NCI-H2171 treated with DMSO at 0.1 percent for 48 hours (cell line): ENCODE measurements at places on chromosomes 5 and 9.

- DNase-seq: no peak
These were observed 27.4 kb upstream of the GOLGA1 start for GRCh38 chr9:124968238-124968637.

- DNase-seq: no peak
These were observed 284.1 kb upstream of the CLINT1 start for GRCh38 chr5:158143081-158143480.

DNA sequence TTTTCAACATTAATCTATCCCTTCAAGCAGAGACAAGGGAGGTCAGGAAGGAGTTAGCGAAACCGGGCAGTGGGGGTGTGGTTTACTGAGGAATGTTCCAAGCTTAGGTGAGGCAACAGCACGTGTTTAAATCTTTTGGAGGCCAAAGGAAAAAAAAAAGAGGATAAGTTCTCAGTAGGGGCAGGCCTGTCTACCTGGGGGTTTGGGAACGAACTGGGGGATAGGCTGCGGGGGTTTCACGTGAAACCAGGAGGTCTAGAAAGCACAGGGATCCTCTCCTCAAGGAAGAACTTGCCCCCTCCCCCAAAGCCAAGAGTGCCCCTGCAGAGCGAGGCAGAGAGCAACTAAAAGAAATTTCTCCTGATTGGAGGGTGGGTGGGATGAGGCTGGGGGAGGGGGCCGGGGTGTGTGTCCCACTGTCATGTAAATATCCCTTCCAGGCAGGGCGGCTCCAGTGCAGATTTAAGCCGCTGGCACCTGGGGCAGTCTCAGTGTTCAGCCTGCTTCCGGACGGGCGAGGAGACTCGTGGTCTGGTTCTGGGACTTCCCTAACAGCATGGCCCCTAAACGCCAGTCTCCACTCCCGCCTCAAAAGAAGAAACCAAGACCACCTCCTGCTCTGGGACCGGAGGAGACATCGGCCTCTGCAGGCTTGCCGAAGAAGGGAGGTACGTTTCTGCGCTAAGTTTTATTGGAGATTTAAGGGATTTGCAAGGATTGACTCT lies 5.5 kb upstream of the SET start:
- DNase-seq: no peak

GRCh38 chr5:180133060-180133459 lies 61.5 kb upstream of the RNF130 start:
- no peak for DNase-seq

GRCh38 chr5:66966439-66966838 lies 230.2 kb downstream of the CD180 start:
- DNase-seq: no peak

- DNase-seq: no peak
These were observed 7.4 kb upstream of the SPDL1 start for GRCh38 chr5:169576181-169576598.

GRCh38 chr5:163094492-163095180 lies 342.8 kb upstream of the CCNG1 start:
- no peak for DNase-seq

GRCh38 chr5:142530904-142531303 lies 155.0 kb downstream of the FGF1 start:
- DNase-seq: no peak

DNA sequence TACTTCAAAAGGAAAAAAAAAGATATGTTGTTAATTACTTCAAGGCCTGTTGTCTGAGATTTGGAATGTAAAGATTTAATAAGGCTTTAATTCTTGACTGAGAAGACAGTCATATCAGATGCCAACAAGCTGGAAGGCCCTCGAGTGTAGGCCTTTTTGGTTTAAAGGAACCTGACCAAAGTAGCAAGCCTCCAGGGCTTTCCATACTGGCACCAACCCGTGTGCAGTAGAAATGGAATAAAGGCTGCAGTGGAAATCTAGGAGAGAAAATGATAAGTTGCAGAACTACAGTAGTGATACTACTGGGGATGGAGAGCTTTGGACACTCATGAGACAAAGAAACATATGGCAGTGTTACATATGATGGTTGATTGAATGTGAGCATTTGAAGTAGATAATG lies 358.0 kb downstream of the TAF11L14 start:
- peak; percentile 37 for DNase-seq

DNA sequence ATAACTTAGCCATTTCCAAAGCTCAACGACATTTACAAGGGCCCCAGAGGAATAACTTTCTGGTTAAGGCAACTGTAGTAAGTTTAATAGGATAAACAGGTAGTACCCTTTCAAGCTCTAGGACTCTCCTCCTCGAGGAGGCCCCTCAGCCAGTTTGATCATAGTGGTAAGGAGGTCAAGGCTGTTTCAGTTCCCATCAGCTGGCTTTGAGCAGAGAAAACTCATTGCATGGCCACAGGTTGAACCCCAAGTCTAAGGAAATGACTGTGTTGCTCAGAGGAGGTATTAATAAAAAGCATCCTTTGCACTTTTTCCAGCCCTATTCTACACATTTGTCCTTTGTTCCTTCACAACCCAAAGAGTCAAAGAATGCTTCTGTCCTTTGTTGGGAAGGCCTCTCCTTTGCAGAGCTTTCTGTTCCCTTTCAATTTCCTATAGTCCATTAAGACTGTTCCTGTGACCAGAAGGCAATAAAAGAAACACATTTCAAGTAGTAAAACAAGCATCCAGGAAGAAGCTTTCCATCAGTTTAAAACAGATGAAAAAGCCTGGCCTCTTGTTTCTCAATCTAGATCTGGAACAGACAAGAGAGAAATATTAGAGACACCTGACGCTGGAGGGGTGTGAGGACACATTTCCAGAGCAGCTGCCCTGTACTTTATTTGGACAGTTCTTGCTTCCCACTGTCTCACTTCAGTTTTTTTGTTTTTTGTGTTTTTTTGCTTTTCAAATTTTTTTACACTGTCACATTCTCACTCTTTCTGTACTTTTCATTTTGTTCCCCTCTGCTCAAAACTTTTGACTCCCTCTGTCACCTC lies 54.1 kb downstream of the PRRC1 start:
- DNase-seq: no peak

- DNase-seq: no peak
These were observed 396.5 kb downstream of the ZNF608 start for GRCh38 chr5:124349931-124350330.

GRCh38 chr5:90128551-90128950 lies 281.0 kb downstream of the CETN3 start:
- DNase-seq: no peak

DNA sequence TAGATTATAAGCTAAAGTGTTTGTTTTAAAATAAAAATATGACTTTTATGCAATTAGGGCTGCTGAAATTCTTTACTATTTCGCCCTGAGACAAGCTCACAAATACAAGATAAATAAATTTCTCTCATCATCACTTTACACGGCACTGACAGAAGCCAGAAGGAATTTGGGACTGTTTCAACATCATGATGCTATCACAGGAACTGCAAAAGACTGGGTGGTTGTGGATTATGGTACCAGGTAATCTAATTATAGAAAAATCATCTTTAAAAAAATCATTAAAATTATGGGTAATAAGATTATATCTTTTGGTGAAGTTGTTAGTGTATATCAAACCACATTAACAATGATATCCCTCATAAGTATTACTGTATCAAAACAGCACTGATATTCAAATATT lies 95.0 kb downstream of the MAN2A1 start:
- DNase-seq: no peak

DNA sequence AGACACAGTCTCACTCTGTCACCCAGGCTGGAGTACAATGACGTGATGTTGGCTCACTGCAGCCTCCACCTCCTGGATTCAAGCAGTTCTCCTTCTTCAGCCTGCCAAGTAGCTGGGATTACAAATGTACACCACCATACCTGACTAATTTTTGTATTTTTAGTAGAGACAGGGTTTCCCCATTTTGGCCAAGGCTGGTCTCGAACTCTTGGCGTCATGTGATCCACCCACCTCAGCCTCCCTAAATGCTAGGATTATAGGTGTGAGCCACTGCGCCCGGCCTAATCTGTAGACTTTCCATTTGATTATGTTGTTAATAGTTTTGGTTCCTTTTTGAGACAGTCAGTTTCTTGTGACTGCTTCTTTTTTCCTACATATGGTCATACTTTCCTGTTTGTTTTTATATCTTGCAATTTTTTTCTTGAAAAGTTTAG lies 31.0 kb downstream of the MTREX start:
- DNase-seq: no peak

- no peak for DNase-seq
These were observed 311.6 kb downstream of the MSX2 start for GRCh38 chr5:175035882-175036533.

DNA sequence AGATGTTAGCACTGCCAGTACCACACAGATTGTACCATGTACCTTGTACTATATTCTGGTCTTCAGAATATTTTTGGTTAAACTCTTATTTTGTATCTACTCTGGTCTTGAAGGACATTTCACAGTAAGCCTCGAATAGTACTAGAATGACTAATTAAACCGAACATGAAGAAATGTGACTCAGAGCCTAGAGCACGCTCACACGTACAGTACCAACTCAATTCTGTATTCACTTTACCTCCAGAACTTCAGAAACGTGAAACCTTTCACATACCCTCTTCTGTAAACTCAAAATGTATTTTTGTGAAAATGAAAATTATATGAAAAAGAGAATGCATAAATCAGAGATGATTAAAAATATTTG lies 112.8 kb downstream of the MVB12B start:
- DNase-seq: no peak

DNA sequence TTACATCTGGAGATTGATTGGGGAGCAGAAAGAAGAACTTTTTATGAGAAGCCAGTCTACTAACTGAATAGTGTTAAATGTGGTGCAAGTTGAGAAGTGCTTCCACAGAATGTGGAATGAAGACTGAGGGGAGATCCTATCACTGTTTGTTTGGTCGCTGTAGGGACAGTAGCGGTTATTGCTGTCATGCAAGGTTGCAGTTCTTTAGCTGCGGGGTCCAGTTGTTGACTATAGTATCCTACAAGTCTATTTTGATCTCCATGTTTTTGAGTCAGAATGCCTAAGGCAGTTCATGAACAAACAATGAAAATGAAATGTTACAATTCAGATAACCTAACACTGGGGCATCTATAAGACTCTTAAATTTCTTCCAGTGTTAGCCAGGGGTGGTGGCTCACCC lies 45.3 kb upstream of the PDZD2 start:
- DNase-seq: no peak

- DNase-seq: no peak
These were observed 311.4 kb downstream of the TLE4 start for GRCh38 chr9:79883073-79883645.

DNA sequence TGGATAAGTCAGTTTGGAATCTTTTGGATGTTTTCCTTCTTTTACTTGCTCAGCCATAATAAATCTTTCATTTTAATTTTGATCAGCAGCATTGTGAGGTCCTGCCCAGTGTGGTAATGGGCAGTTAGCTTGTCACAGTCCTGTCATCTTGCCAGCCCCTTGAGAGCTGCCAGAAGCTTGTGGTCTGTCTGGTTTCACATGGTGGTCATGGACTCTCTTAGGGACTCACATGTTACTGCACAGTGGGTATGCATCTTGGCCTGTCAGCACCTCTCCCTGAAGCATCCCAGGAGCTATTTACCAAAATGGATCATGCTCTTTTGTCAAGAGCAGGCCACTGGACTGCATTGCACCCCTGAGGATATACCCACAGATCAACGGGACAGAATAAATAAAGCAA lies 60.3 kb downstream of the DAPK1 start:
- no peak for DNase-seq

- DNase-seq: peak; percentile 42
These were observed 544 bp downstream of the NPM1 start for GRCh38 chr5:171387970-171388815.

DNA sequence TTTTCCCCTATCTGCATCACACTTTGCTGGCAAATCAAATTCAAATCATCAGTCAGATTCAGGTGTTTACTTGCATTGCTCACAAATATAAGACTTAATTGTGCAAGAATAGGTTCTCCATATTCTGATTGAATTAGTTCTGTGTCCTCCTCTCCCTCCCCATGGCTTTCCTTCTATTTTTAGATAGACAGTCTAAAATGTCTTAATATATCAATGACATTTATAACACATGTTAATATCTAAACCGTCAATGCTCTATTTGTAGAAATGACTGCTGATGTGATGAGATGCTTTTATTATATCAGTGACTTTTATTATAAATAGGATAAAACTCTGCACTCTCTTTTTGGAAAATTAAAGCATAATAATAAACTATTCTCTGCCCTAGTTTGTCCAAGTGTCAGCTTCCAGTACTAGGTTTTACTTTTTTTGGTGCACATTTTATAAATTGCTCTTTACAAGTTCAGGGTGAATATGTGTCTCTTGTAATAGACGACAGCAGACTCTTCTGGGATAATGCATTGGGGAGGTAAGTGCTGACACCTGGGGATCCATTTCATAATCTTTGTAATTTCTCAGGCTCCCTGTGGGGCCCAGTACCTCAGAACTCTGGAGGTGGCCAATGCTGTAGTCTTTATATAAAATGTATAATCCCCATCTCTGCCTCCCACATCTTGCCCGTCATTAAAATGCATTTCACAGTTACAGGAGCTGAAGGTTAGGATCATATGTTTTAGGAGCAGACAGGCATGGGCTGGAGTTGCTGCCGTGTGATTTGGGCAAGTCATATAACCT lies 321.5 kb downstream of the BRINP1 start:
- DNase-seq: no peak

- no peak for DNase-seq
These were observed 703.6 kb upstream of the NUDT12 start for GRCh38 chr5:104266161-104266560.

DNA sequence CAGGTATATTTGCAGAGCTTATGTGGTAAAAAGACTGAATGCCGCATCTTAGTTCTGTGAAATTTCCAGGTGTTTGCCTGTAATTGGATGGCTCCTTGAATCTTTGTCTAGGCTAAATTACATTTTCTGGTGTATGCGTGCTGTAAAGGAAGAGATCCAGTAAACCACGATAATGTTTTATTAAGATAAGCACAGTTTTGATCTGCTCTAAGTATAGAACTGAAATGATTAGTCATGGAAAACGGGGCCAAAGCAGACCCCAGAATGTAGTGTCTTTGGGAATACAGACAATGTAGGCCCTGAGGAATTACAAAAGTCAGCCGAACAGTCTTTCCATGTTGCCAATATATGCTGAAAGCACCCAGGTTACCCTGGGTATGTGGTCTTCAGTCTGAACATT lies 257.3 kb downstream of the FANCC start:
- DNase-seq: no peak
